Mesangial cell (primary cell): ENCODE measurements at places on chromosomes 2 and 18. TPM values are rescaled to one million over a fixed set of nuclear protein-coding genes. Genes with fewer than 3 reads are reported as not detected.

Gene PPM1G
- 66.2 and 153 TPM in 2 replicates for total RNA-seq

Gene SERPINB11
- not detected in 2 replicates for total RNA-seq

Gene REG1B
- not detected in 2 replicates for total RNA-seq

Gene TTC39C
- 17.1 and 28.1 TPM in 2 replicates for total RNA-seq

Gene SLC9A2
- under 0.01 and 0.13 TPM in 2 replicates for total RNA-seq

Gene SIX2
- 9.6 and 15.2 TPM in 2 replicates for total RNA-seq

Gene SERPINB3
- not detected in 2 replicates for total RNA-seq

Gene DNAH6
- under 0.01 and 0.13 TPM in 2 replicates for total RNA-seq

Gene TMEM200C
- 0.16 and 1.0 TPM in 2 replicates for total RNA-seq

Gene RGPD3
- under 0.01 and 0.13 TPM in 2 replicates for total RNA-seq
